ENCODE measurements at places on chromosomes 13 and 19.

GRCh38 chr13:26220575-26220974 lies 1.5 kb downstream of the RNF6 start:
- no peak for DNase-seq

GRCh38 chr19:5080809-5081208 lies 111.9 kb downstream of the KDM4B start:
- no peak for DNase-seq

DNA sequence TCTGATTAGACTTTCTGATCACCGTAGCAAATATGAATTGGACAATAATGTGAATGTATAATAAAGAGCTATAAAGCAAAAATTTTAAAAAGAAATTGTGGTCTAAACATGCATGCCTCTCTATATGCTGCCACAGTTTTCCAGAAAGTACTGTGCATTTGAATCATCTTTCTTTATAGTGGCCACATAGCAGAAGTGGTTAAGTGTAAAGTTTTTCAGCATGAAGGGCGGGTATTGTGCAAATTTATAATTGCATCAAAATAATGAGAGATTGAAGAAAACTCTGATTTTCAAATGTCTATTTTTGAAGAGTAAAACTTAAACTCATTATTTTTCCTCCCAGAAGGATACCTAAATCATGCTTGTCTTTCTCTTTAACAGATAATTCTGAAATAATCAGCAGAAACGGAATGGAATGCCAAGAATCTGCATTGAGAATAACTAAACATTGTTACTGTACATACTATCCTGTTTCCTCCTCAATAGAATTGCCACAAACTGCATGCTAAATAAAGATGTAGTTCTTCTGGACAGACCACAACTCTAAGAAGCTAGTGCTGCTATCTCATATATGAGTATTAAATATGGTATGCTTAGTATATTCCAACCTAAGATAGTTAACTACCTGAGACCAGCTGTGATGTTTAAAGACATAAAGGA lies 42.9 kb upstream of the RAP2A start:
- no peak for DNase-seq

GRCh38 chr13:50227361-50227760 lies 212.1 kb downstream of the KCNRG start:
- DNase-seq: no peak

DNA sequence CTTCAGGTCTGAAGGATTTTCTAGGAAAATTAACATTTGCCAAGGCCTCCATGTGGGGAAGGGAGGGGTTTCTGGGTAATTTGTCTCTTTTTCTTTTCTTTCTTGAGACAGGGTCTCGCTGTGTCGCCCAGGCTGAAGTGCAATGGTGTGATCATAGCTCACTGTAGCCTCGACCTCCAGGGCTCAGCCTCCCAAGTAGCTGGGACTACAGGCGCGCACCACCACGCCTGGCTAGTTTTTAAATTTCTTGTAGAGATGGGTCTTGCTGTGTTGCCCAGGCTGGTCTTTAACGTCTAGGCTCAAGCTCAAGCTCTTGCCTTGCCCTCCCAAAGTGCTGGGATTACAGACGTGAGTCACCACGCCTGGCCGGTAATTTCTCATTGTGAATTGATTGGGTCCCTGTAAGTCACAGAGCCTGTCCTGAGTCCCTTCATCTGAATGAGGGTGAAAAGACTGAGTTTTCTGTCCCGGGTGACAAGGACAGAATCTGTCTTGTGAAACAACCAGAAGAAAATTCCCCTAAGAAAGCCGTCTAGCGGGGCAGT lies 10.0 kb upstream of the SPC24 start:
- no peak for DNase-seq

DNA sequence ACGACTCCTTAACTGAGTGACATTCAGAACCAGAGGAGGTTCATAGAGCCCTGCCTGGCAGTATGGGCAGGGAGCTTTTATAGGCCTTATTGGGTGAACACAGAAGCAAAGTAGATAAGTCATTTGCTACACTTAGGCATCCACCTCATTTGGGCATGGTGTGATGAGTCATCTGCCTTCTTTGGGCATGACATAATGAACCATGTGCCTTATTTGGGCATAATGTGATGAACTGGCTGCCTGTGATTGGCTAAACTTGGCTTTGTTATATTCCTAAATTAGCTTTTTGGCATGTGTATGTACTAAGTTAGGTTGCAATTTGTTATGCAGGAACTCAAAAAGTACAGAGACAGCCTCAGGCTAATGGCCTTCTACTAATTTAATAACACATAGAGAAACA lies 2210.2 kb upstream of the PCDH20 start:
- no peak for DNase-seq

GRCh38 chr13:56271686-56272085 lies 869.0 kb upstream of the PRR20A start:
- DNase-seq: no peak

GRCh38 chr13:89726690-89727435 lies 1620.6 kb upstream of the MIR17HG start:
- no peak for DNase-seq

- DNase-seq: no peak
Measured at GRCh38 chr13:39536906-39537305, 66.1 kb downstream of the LHFPL6 start.

GRCh38 chr13:40063703-40064102 lies 408.2 kb downstream of the COG6 start:
- DNase-seq: no peak

GRCh38 chr19:6490134-6490533 lies 8.5 kb upstream of the DENND1C start:
- no peak for DNase-seq

DNA sequence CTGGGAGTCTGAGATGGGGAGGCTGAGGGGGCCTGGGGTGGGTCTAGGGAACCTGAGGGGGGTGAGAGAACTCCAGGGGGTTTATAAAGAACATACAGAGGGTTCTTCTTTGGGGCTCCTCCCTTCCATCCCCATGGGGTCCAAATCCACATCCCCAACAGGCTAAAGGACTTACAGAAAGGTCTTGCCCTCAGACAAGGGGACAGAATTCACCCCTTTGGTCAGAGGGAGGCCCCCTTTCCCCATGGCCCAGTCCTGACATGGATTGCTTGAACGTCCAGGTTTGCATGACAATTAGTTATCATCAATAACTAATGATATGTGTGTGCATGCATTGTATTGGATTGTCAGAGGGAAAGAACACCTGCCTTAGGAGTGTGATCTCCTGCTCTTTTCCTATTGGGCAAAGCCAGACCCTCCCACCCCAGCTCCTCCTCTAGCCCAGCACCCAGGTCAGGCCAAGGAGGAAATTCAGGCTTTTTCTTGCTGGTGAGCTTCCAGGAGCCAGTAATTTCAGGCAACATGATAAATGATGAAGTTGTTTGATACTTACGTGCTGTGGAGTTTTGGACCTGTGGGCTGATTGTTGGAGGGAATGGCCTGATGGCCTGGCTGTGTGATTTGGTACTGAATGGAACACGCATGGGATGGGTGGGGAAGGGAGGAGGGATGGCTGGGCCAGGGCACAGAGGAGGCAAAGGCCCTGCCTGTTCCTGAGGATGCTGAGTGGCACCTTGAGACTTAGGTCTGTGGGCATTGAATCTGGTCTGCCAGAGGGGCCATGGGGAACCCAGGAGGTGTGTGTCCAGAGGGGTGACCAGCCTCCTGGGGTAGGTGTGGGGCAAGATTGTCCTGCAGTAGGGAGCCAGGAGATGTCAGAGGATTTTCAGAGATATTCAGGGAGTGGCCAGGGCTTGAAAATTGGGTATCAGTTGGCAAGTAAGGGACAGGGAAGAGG lies 1.1 kb downstream of the KLHL26 start:
- no peak for DNase-seq

DNA sequence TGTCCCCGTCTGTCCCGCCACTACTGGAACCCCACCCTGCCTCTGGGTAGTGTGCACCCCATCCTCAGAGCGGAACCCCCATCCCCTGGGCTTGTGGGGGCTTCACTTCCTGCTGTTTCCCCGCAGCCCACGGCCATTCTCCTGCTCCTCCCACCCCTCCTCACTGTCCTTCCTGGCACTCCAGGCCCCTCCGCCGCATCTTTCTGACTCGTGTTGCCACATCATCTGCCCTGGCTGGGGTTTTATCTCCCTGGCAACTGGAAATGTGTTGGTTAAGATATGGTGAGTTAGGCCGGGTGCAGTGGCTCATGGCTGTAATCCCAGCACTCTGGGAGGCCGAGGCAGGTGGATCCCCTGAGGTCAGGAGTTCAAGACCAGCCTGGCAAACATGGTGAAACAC lies 37.3 kb downstream of the KDM4B start:
- DNase-seq: no peak

DNA sequence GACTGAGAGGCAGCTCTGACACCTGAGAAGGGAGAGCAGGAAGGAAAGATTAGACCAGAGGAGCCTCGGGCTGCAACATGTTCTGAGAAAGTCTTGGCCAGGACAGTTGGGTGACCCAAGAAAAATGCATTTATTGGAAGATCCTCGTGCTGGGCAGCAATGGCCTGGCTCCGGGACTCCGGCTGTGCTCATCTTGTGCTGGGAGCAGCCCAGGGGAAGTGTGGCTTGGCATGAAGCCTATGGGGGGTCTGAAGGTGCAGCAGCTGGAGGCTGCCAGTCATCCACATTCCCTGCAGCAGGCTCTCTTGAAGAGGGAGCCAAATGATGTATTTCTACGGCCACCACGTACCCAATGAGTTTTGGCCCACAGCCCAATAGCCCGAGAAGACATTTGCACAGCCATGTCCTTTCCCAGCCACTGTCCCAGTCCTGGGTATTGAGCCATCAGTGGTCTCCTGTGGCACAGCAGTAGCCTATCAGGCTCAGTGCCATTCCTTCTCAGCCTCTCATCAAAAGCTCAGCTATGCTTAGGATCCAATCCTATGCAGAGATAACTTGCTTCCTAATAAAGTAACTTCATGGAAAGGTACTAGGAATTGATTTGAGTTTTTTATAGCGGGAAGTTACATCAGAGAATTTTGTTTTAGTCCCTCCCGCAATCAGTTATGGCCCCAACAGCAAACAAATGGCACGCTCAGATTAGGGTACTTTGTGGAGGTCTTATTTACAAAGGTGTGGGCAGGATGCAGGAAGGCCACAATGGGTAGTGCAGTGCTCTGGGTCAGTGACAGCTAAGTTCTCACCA lies 76.0 kb upstream of the MEDAG start:
- DNase-seq: no peak

DNA sequence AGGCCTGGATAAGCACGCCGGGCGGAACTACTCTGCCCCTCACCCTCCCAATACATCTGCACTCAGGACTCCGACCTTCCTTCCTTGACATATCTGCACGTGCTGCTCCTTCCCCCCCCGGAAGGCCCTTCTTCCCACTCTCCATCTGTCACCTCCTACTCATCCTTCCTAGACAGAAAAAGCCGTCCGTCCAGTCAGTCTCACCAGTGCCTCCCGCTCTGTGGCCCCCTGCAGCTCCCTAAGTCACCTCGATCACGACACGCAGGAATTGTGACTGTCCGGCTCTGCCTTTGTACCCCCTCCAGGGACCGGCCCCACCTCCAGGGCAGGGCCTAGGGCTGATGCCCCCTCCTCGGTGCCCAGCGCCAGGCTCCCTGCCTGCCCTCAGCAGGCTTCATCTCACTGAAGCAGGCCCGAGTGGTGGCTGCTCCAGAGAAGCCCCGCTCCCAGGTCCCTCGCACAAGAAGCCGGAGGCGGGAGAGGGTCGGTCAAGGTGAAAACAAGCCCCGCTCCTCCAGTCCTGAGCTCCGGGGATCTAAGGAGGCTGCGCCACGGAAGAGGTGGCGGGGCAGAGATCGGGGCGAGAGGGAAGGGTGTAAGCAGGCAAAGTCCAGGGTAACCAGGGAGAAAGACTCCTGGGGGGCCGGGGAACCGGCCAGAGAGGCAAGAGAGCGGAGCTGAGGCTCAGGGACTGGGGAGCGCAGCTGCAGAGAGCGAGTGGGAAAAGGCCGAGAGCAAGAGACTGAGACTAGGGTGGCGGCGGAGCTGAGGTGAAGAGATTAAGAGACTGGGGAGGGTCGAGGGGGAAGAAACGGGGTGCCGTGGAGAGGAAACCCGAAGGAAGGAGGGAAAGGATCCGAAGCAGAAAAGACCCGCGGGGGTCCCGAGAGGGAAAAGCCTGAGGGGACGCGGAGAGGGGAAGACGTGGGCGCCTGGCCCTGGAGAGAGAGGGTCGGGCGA lies 1.1 kb downstream of the PPP6R1 start:
- DNase-seq: no peak

DNA sequence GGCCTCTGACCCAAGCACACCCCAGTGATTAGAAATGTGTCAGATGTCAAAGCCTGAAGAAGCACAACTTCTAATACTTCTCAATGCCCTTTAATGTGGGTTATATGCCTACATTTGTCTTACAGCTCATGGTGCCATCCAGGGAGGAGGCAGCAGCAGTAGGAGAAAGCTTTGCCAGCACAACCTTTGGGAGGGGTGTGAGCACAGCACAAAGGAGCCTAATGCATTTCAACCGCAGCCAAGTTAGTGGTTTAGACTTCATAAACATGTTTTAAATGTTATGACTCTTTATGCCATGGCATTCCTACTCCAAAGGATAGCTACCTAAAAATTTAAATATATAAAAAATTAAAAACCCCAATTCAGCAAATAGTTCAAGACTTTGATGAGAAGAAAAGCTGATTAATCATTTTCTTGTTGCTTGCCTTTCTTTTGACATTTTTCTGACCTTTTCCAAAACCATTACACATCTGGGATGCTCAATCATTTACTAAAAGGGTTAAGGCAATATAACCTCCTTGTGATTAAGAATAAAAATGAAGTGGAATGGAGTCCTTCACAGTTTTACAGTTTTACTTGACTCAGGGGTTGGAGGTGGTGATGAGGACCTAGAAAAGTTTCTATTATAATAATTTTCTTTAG lies 142.7 kb downstream of the DLEU7 start:
- no peak for DNase-seq

DNA sequence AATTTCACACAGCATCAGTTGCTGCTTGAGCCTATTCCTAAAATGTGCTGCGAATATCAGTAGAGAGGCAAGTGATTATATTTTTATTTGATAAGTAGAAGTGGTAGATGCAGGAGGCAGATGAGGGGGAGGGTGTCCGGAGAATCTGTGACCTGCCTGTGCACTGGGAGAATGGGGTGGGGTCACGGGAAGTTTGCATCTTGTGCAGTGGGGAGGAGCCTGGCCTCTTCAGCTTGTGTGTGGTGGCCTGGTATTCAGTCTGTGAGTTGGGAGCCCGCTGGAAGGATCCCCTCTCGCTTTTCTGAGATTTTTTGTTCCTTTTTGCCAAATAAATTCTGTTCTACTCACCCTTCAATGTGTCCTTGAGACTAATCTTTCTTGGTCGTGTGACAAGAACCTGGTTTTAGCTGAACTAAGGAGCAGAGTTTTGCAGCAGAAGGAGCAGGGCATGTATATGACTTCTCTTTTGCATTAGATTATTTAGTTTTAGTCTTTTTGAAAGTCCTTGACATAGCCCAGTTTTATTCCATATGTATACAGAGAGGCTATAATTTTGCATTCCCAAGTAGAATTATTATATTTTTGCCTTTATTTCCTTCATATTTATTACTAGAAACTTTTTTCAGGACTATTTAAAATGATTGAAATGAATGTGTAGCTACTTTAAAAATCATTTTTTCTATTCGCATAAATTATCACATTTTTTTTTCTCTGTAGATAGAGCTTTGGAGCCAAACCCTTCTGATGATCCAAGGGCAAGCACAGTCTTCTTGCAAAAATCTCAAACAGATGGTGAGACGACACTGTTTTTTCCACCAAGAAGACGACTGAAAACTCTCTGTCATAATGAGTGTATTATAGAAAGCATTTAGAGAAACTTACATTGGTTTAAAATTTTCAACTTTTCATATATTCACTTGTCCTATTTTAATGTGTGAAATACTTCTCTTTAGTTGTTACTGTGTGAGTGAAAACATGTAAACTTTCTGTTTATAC lies 1257.2 kb downstream of the UQCRFS1 start:
- DNase-seq: no peak
